ENCODE measurements at places on chromosomes 13 and 19.

- no peak for DNase-seq
Observed at GRCh38 chr13:39073983-39074382, 35.7 kb downstream of the NHLRC3 start.

DNA sequence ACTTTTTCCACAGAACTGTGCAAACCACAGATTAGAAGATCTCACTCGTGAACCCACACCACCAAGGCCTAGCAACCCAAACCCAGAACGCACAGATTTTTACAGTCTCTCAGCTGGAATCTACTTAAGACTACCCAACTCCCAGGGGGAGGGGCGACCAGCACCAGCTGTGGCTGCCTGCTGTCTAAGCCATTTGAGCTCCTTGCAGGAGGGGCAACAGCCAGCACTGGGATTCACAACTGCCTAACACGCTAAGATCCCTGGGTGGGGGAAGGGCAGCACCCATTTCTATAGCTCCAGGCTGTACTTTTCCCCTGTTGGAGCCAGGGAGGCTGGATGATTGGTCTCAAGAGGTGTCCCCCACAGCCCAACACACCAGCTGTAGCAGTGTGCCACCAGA is 368.8 kb downstream of the SUCLA2 start:
- DNase-seq: peak; percentile 99

DNA sequence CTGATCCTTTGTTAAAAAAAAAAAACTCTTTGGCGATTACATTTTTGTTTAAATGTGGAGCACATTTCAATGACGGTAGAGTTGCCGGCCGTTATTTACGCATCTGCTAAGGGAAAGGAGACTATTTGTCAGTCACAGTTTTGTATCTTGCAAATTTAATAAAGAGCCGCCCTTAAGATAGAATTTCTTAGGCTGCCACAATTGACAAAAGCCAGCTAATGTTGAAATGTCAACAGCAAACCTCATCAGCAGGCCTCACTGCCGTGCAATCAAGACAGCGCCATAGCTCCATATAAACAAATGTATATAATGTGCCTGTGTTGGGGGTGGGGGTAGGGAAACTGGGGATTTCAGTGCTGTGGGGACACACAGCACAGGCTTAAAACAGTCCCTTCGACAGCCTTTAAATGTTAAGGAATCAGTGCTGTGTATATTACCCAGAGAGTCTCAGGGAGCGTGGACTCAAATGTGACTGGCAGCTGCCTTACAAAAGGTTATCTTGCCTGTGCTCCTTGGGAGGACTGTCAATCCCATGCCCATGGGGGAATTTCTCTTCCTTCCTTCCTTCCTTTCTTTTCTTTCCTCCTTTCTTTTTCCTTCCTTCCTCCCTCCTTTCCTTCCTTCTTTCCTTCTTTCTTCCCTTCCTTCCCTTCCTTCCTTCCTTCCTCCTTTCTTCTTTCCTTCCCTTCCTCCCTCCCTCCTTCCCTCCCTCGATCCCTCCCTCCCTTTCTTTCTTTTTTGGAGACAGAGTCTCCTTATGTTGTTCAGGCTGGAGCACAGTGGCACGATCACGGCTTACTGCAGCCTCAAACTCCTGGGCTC is 108.0 kb downstream of the URI1 start:
- peak; percentile 15 for DNase-seq

DNA sequence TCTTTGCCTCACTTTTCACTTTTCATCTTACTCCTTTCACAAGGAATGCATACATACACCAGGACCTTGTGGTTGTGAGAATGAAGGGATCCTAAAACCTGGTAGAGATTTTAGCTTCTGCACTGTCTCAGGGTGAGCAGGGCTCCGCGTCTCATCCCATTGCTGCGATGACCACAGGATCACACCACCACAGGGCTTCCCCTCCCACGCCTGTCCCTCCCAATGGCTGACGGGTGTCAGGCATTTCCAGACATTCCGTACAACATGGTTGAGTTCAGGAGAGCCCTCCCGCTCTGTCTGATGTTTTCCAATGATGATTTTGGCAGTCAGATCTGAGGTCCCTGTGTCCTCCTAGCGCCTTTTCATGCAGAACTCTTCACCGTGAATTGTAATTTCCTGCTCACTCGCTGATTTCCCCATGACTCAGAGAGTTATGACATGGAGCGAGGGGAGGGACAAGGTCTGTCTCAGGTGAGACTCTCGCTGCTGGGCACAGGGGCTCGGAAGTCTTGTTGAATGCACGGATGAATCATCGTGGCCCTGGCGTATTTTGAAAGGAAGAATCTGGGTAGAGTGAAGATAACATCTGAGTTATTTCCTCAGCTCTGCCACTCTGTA is 102.8 kb downstream of the TEX29 start:
- no peak for DNase-seq

DNA sequence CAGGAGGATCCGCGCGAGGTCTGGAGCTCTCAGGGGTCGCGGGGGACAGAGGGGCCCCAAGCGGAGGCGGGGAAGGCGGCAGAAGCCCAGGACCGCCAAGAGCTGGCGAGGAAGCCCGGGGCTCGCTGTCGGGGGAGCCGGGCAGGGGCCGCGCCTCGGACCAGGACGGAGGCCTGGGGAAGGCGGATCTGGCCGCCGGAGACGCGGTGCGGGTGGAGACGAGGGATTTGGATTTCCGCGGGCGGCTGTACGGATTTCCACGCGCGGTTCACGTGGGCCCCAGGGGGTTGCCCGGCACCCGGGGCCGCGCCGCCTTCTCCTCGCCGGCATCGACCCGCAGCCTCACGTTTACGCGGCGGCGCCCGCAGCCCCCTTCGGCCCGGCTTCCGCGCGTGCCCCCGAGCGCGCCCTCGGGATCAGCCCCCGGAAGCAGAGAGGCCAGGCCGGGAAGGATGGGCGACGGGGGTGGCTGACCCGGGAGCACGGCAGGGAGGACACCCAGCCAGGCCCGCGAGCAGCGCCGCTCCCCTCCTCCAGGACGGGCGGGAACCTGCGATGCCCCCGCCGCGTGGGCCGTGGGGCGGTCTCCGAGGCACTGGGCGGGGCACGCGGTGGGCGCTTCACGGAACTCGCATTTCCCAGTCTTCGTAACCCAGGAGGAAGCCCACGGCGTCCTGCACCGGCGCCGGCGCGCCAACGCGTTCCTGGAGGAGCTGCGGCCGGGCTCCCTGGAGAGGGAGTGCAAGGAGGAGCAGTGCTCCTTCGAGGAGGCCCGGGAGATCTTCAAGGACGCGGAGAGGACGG is 4.7 kb downstream of the F7 start:
- DNase-seq: no peak

- peak; percentile 96 for DNase-seq
Observed at GRCh38 chr19:45498411-45499195, at the start of gene PPM1N. PPM1N (plus strand) TSS chr19:45498443; CDS start chr19:45498473, 30 bp downstream.

GRCh38 chr13:33180122-33180804 is 105.3 kb downstream of the STARD13 start:
- no peak for DNase-seq

DNA sequence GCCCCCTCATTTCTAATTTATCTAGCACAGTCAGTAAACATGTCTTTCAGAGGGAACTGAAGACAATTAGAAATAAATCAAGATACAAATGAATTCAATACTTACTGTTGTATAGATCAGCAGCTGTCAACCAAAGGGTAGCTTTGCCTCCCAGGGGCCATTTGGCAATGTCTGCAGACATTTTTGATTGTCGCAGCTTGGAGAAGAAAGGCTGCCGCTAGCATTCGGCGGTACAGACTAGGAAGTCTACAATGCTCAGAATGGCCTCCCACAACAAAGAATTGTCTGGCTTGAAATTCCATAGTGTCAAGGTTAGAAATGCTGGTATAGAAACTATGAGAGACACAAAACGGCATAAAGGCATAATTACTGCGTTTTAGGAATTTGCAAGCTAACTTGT is 91.6 kb downstream of the RGCC start:
- no peak for DNase-seq

DNA sequence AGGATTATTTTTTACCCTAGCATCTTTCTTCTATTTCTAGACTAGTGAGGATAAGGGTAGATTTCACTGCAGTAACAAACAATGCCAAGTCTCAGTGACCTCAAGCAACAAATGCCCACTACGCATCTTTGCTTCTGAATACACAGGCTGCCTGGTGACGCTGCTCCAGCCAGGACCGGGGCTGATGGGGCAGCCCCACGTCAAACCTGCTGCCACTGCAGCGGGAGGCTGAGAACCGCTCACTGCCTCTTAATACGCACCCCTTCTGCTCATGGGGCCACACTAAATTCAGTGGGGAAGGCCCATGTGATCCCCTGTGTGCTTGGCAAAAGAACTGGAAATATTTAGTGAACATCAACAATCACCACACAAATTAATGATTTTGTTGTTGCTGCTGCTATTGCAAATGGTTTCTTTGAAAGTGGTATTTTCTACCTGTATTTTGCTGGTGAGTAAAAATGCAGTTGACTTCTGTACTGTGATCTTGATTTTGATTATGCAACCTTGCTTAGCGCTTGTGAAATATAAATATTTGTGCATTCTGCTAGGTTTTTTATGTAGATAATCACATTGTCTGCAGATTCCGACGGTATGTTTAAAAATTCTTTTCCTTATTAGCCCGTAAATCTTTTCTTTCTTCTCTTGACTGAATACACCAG is 139.5 kb upstream of the SPACA7 start:
- no peak for DNase-seq

DNA sequence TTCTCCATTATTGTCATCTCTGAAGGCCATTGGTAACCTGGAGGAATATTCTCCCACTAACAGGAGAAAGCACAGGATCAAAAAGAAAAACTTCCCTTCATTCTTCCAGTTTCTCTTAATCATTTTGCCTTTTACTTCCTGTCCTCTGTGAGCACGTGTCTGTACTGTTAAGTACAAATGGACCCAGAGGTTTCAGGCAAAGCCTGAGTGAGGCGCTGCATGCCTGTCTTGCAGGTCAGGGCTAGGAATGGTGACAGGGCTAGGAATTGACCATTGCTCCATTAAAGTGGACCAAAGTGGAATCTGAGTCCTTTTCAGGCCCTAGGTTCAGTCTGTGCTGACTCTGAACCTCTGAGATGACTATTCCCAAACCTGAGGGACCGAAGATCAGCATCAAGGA is 326.7 kb downstream of the SHISA2 start:
- DNase-seq: no peak

- no peak for DNase-seq
Observed at GRCh38 chr13:63457186-63457585, 2041.5 kb upstream of the PCDH20 start.

All from NCI-H82 (cell line).